Fibroblast of pulmonary artery (primary cell): ENCODE measurements at places on chromosomes 1 and 21.
A peak's percentile ranks its signal among the peaks of the same experiment; 100 is the strongest.

- DNase-seq = peak; percentile 44
Observed at GRCh38 chr1:116874733-116875249, 34.9 kb upstream of the PTGFRN start.

DNA sequence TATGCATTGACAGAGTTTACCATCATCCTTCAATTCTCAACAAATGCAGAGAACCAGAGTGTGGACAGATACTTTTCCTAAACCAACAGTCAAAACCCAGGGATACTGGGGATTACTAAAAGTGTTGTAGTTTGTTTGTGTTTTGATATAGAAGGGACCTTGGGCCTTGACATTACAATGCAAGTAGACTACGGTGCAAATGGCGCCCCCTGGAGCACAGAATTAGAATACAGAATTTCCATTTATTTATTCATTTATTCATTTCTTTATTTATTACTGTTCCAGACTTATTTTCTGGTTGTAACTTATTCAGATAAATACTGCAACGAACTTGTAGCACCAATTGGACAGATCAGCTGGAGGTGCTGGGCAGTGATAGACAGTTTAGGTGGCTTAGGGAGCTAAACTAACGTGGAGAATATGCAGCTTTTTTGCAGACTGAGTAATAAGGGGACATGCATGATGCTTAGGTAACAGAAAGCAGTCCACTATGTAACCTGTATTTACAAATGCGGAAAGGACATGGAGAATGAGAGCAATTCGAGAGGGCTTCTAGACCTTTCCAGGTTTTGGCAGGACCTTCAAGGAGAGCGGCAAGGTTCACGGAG is 42.6 kb downstream of the KIRREL1 start:
- DNase-seq = peak; percentile 81

DNA sequence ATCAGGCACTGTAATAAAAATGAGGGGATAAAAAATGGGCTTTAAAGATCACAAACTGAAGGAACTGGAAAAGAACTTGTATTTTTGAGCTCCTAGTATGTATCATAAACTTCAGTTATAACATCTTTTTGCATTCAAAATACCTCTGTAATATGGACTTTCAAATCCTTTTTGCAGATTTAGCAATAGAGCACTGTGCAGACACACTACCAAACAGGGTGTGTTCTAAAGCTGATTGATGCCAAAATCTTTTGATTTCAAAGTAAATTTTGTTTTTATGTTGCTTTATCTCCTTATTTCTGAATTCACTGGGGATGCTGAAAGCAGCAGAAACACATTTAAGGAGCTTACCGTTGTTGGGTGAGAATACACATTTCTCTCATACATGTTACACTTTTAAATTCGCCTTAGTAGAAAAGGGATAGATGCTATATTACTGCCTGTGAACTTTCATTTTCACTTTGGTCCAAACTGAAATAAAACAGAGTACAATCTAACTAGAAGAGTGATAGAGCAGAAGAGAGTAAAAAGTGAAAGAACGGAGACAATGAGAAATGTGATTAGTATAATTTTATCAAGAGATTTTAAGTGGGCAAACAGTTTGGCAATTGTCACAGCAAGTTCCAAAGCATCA is 1126.6 kb downstream of the BRINP3 start:
- DNase-seq = no peak

- no peak for DNase-seq
Observed at GRCh38 chr1:2499986-2500596, 24.0 kb downstream of the PLCH2 start.

DNA sequence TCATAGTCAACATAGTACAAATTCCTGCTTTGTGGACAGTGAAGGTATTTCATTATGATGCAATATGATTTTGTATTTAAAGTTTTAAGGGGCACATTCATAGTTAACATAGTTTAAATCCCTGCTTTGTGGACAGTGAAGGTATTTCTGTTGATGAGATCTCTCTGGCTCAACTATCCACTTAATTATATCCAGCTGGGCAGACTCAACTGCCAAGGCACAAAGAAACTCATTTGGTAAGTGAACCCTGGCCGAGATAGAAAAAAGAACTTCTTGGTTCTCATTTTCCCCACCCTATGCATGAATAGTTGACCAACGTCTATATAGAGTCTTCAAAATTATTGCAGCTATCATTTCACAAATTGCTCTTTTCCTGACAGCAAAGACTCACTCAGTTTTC is 1194.6 kb downstream of the NCAM2 start:
- DNase-seq = no peak
